ENCODE measurements at places on chromosomes 16 and 17.
A peak's percentile ranks its signal among the peaks of the same experiment; 100 is the strongest.

DNA sequence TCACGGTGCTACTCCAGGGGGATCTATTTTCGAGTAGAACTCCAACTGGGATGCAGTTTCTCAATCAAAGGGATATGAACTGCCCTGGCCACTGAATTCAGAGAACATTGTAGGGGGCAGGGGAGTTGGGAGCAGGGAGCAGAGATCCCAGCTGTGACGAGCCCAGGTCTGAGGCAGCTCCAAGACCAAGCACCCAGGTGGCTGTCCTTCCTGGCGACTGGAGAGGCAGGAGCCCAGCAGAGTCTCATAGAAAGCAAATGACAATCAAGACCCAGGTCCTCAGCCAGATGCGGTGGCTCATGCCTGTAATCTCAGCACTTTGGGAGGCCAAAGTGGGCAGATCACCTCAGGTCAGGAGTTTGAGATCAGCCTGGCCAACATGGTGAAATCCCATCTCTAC is 60.1 kb downstream of the TK2 start:
- DNase-seq = no peak

DNA sequence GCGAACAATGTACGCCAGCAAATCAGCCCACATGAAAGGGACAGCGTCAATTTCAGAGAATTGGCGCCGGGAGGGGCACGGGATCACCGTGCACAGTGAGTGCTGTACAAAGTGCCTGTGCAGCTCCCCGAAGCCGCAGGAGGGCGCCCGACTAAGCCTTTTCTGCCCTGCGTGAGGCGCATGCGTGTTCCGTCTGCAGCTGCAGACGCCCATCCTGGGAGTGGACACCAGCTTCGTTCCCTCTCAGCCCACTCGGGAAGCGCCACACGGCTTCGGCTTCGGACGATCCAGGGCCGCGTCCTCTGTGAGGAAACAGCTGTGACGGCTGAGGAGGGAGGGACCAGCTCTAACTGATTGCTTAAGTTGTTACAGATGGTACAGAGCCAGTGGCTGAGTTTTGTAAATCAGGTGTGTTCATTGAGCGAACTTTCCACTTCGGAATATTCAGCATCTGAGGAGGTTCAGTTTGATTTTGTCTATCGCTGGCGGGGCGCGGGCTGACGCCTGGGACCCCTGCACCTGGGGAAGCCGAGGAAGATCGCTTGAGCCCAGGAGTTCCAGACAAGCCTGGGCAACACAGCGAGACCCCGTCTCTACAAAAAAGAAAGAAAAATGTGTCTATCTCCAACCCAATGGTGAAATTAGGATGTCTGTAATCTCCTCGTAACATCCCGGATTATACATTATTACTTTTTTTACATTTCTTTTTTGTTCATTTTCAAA is 15.4 kb upstream of the ZNF287 start:
- peak; percentile 68 for DNase-seq

GRCh38 chr16:14071576-14072271 is 605 bp downstream of the MRTFB start:
- DNase-seq = peak; percentile 42

DNA sequence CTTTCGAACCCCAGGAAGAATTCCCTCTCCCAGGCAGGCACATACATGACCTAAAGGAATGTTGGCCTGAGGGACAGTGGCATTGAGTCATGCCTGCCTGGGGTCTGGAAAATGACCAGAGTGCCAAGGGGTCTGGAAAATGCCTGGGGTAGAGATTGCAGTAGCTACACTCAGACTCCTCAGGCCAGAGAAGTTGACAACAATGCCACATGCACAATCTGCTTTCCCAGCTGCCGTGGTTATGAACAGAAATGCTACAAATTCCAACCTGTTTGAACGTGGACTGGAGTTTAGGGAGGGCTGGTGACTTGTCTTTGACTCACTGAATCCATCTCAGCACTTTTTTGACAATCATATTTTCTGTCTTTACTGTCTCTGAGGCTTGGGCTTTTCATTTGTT is 250.0 kb downstream of the ABCC12 start:
- DNase-seq = no peak

- no peak for DNase-seq
These were observed 26.8 kb downstream of the RNF157 start for GRCh38 chr17:76213491-76213890.

DNA sequence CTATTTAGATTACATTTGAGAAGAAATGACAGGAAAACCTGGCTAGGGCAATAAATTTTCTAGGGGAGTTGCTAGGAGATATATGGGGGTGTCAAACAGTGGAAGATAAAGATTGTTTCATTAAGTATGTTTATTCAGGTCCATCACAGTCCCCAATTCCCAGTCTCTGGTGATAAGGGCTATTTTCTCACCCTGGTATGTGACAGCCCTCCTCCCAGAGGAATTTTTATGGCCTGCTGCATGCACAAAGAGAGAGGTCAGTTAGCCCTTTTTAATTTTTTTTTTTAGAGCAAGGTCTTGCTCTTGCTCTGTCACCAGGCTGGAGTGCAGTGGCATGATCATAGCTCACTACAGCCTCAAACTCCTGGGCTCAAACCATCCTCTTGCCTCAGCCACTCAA is 53.6 kb upstream of the ATF7IP2 start:
- DNase-seq = no peak

DNA sequence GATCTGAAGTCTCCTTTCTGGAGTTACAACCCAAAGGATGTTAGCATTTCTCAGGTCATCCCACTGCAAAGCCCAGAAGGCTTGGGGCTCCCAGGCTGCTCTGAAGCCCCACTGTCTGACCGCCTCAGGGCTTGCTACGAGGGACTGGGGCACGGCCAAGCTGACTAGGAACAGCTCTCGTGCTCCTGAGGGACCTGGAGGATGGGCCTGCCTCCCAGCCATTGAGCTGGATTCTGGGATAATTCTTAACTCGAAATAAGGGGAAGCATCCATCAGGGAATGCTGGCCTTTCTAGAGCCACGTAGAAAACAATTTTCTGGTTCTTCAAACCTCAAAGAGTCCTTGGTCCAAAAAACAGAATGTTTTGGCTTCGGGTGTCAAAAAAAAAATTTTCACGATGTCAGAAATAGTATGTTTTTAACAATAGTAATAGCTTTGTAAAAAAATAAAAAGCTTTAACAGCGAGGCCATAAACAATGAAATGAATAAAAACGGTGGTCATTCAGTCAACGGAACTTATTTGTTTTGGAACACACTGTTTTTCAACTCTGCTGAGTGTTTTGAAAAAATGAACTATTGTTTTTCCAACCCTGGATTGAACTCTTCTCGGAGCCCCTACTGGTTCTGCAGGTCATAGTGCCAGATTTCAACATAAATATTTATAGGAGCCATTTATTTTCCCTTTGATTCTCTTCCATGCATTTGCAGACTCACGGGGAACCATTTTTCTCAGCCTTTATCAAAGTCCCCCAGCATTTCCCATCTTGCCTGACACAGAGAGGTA is 16.4 kb upstream of the HERPUD1 start:
- DNase-seq = no peak

DNA sequence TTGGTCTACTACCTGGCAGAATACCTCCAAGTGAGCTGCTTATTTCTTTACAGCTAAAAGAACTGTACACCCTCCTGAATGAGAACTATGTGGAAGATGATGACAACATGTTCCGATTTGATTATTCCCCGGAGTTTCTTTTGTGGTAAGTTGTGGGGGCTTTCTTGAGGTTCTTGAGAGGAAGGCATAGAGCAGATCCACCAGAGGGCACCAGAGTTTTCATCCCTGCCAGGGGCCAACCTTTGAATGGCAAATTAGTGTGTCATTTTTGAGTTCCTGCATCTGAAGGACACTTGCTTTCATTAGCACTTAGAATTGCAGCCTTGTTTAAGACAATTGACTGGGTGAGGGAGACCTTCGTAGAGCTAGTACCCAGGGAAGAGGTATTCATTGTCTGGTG is 35.0 kb downstream of the NMT1 start:
- no peak for DNase-seq

Measured in MG63 (cell line).